Fibroblast of skin of left quadriceps (primary cell): ENCODE measurements at places on chromosomes 1 and 21.

DNA sequence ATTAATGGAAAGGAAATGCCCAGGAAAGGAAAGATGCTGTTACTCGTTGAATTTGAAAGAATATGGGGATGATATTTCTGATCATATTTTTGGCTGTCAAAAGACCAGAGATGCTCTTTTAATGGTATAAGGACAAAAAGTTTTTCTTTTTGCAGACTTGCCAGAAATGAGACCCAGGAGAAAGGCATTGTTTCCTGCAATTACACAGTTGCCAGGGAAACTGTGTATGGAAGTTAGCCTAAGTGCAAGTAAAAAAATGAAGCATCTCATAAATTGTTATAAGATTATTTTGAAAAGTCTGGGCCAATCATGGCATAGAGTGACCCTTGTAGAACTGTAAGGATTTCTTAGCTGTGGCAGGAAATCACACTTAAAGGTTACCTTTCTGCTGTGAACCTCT, 155.7 kb upstream of the BEND5 start:
- DNase-seq = no peak

GRCh38 chr1:179318491-179318890, 24.9 kb downstream of the SOAT1 start:
- DNase-seq = no peak

DNA sequence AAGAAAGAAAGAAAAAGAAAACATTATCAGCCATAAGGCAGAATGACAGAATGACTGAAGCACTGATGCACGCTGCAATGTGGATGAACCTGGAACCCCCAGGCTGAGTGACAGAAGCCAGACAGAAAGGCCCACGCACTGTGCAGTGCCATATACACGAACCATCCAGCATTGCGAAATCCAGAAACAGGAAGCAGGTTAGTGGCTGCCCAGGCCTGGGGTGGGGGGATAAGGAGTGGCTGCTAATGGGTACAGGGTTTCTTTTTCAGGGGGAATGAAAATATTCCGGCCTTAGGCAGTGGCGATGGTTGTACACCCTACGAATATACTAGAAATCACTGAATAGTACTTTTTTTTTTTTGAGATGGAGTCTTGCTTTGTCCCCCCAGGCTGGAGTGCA, 57.0 kb downstream of the CHD5 start:
- no peak for DNase-seq

DNA sequence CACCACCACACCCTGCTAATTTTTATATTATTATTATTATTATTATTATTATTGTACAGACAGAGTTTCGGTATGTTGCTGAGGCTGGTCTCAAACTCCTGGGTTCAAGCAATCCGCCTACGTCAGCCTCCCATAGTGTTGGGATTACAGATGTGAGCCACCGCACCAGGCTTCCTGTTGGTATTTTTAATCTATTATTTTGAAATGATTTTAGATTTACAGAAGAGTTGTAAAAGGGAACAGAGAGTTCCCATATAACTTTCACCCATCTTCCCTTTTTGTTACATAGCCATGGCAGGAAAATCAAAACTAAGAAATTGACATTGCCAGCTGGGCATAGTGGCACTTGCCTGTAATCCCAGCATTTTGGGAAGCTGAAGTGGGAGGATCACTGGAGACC, 42.9 kb upstream of the CITED4 start:
- DNase-seq = no peak

GRCh38 chr1:29706936-29707335, 470.6 kb downstream of the PTPRU start:
- peak; percentile 42 for DNase-seq

DNA sequence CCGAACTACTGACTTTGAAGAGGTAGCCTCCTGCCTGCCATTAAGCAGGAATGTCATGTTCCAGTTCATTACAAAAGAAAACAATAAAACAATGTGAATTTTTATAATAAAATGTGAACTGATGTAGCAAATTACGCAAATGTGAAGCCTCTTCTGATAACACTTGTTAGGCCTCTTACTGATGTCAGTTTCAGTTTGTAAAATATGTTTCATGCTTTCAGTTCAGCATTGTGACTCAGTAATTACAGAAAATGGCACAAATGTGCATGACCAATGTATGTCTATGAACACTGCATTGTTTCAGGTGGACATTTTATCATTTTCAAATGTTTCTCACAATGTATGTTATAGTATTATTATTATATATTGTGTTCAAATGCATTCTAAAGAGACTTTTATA, 159.8 kb upstream of the SGIP1 start:
- DNase-seq = no peak

DNA sequence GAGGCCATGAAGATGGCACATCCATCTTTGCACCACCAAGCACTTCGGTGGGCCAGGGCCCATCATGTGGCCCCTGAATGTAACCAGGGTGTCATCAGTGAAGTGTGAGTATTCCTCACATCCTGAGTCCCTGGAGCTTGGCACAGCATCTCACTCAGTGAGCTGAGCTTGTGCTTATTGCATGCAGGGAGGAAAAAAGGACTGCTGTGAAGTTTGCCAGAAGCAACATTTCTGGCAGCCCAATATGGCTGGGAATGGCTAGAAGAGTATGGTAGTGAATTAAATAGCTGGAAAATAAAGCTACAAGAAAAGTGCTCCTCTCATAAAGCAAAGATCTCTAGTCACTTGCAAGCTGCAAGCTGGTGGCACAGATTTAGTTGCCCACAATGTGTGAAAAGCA, 109.3 kb downstream of the TNFSF18 start:
- DNase-seq = no peak

- DNase-seq = no peak
Measured at GRCh38 chr1:19405195-19405760, 80.1 kb downstream of the CAPZB start.

DNA sequence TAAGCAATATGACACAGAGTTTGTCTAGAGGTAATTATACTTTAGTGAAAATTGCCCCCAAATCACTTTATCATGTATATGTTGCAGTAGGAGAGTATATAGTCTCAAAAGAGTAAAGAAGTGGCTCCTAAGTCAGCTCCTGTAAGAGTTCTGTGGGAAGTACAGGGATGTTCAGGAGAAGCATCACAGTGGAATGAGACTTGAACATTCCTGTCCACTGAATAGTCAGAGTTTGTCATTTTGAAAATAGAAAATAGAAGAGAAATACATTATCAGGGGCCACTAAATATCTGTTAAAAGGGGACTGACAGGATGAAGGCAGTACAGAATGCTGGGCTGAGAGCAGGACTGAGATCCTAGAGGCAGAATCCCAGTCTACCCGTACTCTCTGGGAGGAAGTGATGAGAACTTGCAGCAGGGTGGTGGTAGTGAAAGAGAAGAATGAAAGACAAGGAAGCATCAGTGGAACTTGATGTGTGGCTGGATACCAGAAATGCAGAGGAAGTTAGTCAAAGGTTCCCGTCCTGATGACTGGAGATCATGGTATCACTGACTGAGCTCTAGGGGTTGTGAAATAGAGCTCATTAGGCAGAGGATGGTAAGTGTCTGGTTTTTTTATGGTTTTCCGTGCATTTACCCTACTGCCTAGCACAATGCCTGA, 153.4 kb downstream of the FMN2 start:
- peak; percentile 79 for DNase-seq

DNA sequence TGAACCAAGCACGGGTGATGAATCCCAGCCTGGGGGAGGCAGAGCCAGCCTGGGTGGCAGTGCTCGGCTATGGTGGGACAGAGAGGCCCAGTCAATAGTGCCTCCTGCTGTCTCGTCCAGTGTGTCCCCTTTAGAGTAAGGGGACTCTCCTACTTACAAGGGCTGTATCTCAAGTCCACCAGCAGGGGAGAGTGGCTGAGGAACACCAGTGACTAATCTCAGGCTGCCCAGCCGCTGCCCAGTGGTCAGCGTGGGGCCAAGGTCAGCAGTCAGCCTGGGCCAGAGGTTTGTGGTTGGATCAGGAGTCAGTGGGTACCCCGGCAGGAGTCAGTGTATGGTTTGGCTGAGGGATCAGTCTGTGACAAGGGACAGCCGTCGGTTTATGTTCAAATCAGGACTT, 109.2 kb upstream of the RUNX3 start:
- no peak for DNase-seq

DNA sequence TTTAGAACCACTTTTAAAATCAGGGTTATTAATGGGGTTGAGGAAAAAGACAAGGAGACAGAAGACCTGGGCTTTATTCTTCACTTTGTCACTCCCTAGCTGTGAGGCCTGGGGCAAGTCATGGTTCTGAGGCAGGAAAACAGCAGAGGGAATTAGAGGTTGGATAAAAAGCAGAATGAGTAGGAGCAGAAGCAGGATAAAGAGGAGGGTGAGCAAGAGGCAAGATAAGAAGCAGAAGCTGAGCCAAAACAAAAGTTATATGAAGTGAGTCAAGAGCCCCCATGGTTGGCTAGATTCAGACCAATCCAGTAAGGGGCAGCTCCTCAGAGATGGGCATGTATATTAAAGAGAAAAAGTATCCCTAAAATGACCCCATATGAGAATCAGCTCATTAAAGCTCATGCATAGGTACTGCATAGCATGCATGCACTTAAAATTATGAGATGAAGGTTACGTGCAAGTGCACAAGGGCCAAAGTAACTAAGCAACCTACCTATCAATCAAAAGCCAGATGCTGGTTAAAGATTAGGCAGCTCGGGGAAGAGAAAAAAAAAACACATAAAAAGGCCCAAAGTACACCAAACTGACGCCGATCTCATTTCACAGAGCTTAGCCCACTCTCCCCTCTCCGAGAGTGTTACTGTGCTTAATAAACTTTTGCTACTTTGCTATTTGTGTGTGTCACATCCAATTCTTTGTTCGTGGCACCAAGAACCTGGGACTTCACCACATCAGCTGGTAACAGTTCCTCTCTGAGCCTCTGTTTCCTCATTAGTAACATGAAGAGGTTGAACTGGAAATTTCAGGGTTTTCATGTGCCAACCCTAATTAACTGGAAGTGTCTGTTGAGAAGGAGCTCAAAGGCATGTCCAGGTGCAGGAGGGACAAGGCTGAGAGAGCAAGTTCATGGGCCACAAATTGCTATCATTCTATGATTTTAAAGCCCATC, 2.2 kb downstream of the AVPR1B start:
- DNase-seq = no peak

GRCh38 chr21:27534206-27534605, 567.3 kb upstream of the ADAMTS5 start:
- no peak for DNase-seq

DNA sequence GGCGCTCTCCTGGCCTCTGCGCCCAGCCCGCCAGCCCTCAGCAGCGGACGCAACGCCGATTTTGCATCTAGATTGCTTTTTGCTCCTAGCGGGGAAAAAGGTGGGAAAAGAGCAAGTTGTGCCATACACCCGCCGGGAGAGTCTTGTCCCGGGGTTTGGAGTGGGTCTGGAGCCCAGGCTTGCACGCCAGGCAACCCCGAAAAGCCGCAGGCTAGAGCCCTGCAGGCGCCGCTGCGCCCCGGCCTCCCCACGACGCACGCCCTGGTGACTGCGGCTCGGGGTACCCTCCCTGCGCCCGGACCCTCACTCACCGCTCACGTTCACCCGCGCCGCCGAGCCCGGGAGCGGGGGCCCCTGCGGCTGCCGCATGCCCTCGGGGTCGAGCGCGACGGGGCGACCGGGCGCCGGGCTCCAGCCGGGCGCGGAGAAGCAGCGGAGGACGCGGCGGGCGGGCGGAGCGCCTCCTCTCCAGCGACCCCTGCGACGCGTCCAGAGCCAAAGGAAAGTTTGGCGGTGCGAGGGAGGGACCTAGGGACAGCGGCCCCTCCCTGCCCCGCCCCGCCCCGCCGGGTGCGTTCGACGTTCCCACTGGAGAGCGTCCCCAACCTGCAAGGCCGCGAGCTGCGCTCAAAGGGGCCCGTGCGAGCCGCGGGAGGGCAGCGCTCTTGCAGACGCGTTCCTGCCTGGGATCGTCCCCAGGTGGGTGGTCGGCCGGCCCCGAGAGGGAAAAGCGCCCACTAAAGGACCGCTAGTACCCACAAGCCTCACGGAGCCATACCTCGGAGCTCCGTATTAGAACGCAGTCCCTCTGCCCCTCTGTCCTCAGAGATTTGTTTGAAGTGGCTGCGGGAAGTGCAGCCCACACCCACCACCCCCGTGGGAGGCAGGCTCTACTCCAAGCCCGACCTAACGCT, at the start of gene LPAR3:
Gene LPAR3 (minus strand): TSS at position 502 of the 914 bp plus-strand sequence. CDS start 27,086 bp downstream, outside the sequence.
- DNase-seq = no peak

GRCh38 chr1:3783651-3784474, 11.3 kb downstream of the SMIM1 start:
- no peak for DNase-seq

- no peak for DNase-seq
Measured at GRCh38 chr1:73953186-73953585, 244.8 kb downstream of the LRRIQ3 start.

DNA sequence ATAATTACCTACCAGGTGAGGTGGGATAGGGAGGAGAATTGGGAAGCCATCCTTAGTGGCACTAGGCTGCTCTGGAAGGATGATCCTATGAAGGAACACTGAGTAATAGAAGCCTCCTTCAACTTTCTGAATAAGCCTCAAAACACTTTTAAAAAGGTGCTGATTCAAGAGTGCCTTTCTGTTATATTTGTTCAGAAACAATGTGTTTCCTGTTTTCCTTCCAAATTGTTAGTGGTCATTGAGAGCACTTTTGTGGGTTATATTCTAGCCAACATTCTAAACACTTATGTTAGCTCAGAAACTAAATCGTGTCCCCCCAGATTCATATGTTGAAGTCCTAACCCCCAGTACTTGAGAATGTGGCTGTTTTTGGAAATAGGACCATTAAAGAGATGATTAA, 237.3 kb downstream of the TNR start:
- DNase-seq = no peak

DNA sequence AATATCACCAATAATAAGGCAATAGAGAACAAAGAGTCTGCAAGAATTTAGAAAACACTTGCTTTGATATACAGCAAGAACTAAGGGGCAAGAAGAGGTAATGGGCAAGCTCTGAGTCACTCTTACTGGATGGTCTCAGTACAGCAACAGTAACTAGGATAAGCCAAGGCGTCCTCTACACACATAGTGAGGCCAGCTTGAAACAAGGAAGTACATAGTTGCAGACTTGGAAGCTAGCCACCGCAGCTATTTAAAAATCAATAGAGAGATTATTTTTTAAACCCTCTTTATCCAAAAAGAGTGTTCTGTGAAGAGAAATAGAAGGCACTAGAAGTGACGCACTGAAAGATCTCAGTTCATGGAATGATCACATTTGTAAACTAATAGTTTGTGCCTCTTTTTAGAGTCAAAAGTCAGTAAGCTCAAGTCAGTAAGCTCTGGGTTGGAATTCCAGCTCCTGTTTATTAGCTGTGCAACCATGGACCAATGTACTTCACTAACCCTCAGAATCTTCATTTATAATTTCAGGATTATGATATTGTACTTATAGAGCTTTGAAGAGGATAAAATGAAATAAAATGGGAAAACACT, 118.6 kb downstream of the AKT3 start:
- no peak for DNase-seq

DNA sequence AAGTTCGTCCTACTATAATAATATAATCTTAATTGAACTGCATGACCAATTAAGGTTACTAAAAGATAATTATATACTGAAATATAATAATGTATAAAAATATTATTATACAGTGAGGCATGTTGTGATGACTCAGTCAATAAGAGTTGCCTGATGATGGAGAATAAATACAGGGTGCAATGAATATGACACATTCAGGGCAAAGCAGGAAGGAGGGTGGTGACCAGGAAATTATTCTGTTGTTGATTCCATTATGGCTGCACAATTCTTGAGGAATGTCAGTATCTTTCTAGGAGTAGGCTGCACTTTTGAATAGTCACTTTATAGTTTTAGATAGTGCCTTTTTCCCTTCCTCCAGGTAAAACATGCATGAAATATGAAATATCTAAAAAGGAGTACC, 46.4 kb upstream of the RGS21 start:
- DNase-seq = no peak
